Astrocyte (in vitro differentiated cells and primary cell): ENCODE measurements at places on chromosomes 12 and 14.

DNA sequence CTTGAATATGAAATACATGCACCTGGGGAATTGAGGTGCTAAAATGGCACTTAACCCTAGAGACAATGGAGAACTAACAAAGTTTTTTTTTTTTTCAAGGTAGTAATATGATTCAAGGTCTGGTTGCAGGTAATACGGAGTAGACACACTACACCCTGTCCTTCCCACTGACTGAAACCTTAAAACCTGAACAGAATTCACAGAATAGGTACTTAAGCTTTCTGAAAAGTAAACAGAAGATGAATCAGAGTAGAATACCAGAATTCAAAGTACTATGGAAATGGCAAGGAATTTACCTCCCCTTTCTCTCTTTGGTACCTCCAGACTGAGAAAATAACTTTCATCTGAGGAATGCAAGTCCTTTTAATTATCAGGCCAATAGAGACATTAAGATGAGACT lies 87.2 kb downstream of the PAPLN start:
- no peaks in the 10 kb centered on the region for H3K4me1 ChIP-seq
- DNase-seq, result no peak
- H3K27ac ChIP-seq, result no peak overlapping the region
- no peak overlapping the region for H3K4me3 ChIP-seq
- no peaks in the 10 kb centered on the region for H3K27me3 ChIP-seq

DNA sequence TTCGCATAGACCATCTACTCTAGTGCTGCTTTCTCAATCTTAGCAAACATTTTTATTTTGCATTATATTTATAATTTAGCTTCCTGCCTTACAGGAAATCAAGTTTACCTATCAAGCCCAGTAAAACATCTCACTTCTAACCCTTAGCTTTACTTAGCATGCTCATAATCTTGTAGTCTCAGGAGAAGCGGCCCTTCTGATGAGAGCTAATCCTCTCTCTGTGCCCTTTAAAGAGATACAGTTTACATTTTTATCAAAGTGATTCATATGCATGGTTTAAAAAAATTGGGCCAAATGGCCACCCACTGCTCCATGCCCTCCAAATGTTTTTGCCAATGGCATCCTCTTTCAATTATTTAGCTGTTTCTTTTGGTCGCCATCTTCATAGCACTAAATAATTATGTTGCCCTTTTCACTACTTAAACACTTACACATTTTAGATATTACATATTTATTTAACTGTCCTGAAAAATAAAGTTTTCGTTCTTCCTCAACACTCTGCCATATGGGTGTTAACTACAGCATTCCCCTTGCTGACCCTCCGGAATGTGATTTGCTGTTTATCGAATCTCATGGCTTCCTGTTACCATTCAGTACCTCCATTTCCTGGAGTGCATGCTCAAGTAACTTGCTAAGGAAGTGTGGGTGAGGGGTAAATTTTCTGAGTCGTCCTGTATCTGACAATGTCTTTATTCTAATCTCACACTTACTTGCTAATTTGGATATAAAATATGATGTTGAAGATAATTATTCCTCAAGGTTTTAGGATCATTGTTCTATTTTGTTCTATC lies 29.3 kb downstream of the YLPM1 start:
- no peaks in the 10 kb centered on the region for H3K27me3 ChIP-seq
- H3K27ac ChIP-seq, result no peak overlapping the region
- peak; percentile 14 for DNase-seq
- peaks cover under 1% of the 10 kb centered on the region for H3K36me3 ChIP-seq

GRCh38 chr12:14572401-14572800 lies 4.7 kb upstream of the PLBD1 start:
- H3K36me3 ChIP-seq, result no peaks in the 10 kb centered on the region
- H3K4me1 ChIP-seq, result no peaks in the 10 kb centered on the region
- H3K27ac ChIP-seq, result no peak overlapping the region
- no peak for DNase-seq
- no peak overlapping the region for H3K4me3 ChIP-seq
- no peaks in the 10 kb centered on the region for H3K27me3 ChIP-seq

DNA sequence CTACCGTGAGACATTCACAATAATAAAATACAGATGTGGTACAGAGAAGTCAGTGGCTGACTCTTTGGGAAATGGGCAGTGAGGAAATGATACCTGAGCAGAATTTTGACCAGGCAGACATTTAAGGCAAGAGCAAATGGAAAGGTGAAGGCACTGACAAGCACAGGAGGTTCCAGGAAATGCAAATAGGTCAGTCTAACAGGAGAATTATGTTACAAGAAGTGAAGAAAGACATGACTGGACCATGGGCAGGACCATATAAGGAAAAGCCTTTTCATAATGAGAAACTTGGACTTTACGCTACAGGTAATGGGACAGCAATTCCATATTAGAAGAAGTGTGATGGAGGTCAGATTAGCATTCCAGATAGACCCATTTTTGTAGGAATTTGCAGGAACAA lies 338.9 kb downstream of the PDZRN4 start:
- no peak for DNase-seq
- no peak overlapping the region for H3K4me3 ChIP-seq
- no peaks in the 10 kb centered on the region for H3K36me3 ChIP-seq
- H3K4me1 ChIP-seq, result no peaks in the 10 kb centered on the region
- H3K27me3 ChIP-seq, result no peaks in the 10 kb centered on the region

DNA sequence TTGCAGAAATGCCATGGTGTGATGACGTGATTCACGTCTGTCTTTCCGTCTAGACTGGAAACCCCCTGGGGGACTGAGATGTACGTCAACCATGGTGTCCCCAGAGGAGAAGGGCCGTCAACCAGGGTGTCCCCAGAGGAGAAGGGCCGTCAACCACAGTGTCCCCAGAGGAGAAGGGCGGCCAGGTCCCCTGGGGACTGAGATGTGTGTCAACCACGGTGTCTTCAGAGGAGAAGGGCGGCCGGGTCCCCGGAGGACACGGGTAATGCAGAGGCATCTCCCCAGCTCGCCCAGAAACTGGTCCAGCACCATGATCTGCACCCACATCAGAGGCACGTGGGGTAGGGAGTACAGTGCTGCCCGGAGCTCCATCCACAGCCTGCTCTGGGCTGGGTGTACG lies 30.6 kb upstream of the GALNT9 start:
- no peaks in the 10 kb centered on the region for H3K4me1 ChIP-seq
- DNase-seq, result no peak
- no peak overlapping the region for H3K27ac ChIP-seq
- H3K4me3 ChIP-seq, result no peak overlapping the region
- H3K27me3 ChIP-seq, result no peaks in the 10 kb centered on the region

- no peak overlapping the region for H3K4me3 ChIP-seq
- no peak overlapping the region for H3K27ac ChIP-seq
- H3K36me3 ChIP-seq, result no peaks in the 10 kb centered on the region
- no peaks in the 10 kb centered on the region for H3K27me3 ChIP-seq
Observed at GRCh38 chr12:89568484-89568883, 42.6 kb upstream of the POC1B start.

- H3K4me3 ChIP-seq, result no peak overlapping the region
- H3K36me3 ChIP-seq, result no peaks in the 10 kb centered on the region
- peaks cover 3% of the 10 kb centered on the region for H3K4me1 ChIP-seq
Observed at GRCh38 chr12:3337944-3338343, 153.1 kb upstream of the PRMT8 start.

- H3K4me3 ChIP-seq, result no peak overlapping the region
- peaks cover 9% of the 10 kb centered on the region for H3K36me3 ChIP-seq
- DNase-seq, result no peak
- H3K27me3 ChIP-seq, result no peaks in the 10 kb centered on the region
Observed at GRCh38 chr12:88509851-88510250, 70.4 kb downstream of the KITLG start.

DNA sequence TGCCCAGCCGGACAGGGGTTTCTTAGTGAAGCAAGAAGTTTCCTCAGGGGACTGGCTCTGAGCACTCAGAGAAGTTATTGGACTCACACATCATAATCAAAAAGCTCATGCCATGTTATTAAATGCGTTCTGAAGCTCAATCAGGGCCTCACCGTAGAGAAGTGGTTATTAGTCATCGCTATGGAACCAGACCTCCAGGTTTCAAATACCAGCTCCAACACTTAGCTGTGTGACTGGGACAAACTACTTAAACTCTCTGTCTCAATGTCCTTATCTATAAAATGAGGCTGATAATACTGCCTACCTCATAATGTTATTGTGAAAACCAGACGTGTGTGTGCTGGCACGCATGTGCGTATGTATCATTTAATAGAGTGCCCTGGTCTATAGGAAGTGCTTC lies 7.3 kb downstream of the STAT6 start:
- no peaks in the 10 kb centered on the region for H3K36me3 ChIP-seq
- peaks cover 3% of the 10 kb centered on the region for H3K4me1 ChIP-seq
- no peak overlapping the region for H3K27ac ChIP-seq
- H3K27me3 ChIP-seq, result no peaks in the 10 kb centered on the region

DNA sequence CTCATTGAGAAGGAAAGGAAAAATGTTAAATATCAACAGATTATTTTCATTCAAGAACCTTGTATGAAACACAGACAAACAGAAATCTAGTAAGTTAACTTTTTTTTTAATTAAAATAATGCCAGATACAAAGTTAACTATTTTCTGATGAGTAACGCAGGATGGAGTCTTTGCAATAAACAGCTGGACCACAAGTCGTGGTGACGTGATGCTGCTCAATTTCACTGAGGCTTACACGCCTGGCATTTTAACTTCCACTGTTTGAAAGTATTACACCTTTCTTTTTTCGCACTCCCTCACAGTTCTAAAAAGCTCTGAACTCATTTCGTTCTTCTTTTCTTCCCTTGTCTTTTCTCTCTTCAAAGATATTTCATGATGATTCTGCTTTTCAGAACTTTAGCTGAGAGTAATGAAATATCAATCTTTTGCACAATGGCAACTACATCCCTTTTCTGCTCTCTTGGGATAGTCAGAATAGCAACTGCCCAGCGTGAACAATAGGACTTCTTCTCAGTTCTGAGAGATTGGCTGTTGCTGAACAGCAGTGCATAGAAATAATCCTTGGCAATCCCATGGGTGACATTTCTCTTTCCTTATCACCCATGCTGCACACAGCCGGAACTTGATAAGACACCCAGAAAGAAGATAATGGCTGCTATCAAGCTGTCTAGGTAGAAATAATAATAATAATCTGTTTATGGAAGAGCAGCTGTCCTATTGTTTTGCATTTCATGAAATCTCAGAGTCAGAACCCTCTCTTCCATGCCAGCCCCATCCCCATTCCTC lies 160.5 kb downstream of the BTG1 start:
- no peaks in the 10 kb centered on the region for H3K27me3 ChIP-seq
- peak; percentile 72 for DNase-seq
- H3K4me3 ChIP-seq, result no peak overlapping the region
- peaks cover 38% of the 10 kb centered on the region for H3K4me1 ChIP-seq

GRCh38 chr14:72962829-72963312 lies 36.6 kb downstream of the DCAF4 start:
- DNase-seq, result peak; percentile 92
- peaks cover 3% of the 10 kb centered on the region for H3K4me1 ChIP-seq
- peaks cover 14% of the 10 kb centered on the region for H3K36me3 ChIP-seq
